ENCODE measurements at places on chromosomes 4 and X. TPM values are rescaled to one million over a fixed set of nuclear protein-coding genes. Genes with fewer than 3 reads are reported as not detected.
A peak's percentile ranks its signal among the peaks of the same experiment; 100 is the strongest.

P2RY4 gene
- total RNA-seq: not detected

CXorf49 gene
- total RNA-seq: not detected

GYG2 gene
- 6.1 TPM for total RNA-seq

RBM46 gene
- total RNA-seq: not detected

OTUD6A gene
- total RNA-seq: not detected

MTNR1A gene
- total RNA-seq: 1.4 TPM

RIPPLY1 gene
- not detected for total RNA-seq

BMP2K gene
- total RNA-seq: 5.7 TPM

- no peak for DNase-seq
These were observed 82.1 kb downstream of the MAGEB10 start for GRCh38 chrX:27889878-27890277.

GRCh38 chr4:27048429-27049238 is 188.0 kb downstream of the STIM2 start:
- DNase-seq: no peak

DNA sequence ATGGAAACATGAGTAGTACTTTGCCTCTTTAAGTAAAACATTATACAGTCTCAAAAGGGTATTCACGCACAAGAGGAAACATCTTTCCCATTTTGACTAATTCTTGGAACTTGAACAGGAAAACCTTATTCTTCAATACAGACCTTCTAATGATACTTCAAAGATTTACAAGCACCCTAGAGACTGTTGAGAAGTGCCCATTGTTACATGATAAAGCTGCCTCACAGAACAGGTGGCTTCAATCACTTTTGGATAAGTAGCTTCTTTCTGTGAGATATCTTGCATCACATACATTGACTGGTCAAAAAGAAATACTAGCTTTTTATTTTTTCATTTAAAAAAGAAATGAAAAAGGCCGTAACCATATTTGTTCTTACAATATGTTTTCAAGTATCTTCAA is 219.4 kb downstream of the EPHA5 start:
- DNase-seq: no peak

DNA sequence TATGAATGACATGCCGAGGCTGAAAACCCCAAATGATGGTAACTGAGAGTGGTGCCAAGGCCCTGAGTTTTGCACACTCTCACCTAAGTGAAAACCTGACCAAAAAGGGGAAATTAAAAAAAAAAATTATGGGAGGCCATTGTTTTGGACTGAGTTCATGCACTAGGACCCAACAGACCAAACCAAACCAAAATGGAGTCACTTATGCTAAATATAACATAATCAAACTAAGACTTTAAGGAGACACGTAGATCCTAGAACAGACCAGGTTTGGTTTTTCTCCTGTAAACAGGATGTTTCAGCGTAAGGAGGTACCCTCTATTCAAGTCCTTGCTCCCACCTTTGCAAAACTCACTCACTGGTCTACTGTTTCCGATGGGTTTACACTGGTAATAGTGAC is 453.0 kb downstream of the INPP4B start:
- DNase-seq: no peak

- DNase-seq: peak; percentile 35
These were observed at the start of gene BMPR1B for GRCh38 chr4:94757192-94758140. Gene BMPR1B (plus strand): TSS chr4:94757955. CDS start chr4:95104425, 346,470 bp downstream.

- DNase-seq: no peak
These were observed 25.9 kb downstream of the SMIM31 start for GRCh38 chr4:164779811-164780216.

GRCh38 chr4:107808572-107808971 is 16.2 kb upstream of the SGMS2 start:
- DNase-seq: no peak

DNA sequence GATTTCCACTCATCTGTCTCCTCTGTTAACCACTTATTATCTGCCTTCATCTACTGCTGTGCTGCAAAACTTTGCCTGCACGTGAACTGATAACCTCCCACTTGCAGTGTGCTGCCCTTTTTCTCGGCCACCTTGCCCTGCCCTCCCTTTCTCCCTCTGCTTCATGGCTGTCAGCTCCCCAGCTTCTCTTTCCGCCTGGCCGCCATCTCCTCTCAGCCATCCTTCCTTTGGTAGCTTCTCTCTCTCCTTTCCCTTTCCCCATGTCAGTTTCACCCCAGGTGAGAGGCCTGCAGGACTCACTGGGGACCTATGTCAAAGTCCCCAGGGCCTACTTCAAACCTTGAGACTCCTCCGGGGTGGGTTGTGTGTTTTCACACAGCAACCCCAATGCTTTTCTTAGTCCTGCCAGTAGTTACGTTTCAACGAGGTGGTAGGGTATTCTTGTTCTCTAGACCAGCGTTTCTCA is 6.6 kb downstream of the MSL3 start:
- no peak for DNase-seq
